ENCODE measurements at places on chromosomes 2 and 18.

DNA sequence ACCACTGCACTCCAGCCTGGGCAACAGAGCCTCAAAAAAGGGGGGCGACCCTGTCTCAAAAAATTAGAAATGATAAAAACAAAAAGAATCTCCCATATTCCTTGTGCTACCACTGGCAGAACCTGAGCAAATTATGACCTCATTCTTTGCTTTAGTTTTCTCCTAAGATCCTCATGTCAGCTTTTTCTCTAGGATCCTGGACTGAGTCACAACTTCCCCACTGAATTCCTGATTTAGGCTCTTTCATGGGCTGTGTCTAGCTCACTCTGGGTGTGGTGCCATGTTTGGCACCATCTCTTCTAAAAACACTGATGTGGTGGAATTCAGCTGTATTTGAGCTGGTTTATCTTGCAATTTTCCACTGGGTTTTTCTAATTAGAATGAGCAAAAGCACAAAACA lies 37.1 kb downstream of the EXOC6B start:
- no peak for DNase-seq

GRCh38 chr2:221429741-221430491 lies 142.2 kb downstream of the EPHA4 start:
- DNase-seq: no peak

DNA sequence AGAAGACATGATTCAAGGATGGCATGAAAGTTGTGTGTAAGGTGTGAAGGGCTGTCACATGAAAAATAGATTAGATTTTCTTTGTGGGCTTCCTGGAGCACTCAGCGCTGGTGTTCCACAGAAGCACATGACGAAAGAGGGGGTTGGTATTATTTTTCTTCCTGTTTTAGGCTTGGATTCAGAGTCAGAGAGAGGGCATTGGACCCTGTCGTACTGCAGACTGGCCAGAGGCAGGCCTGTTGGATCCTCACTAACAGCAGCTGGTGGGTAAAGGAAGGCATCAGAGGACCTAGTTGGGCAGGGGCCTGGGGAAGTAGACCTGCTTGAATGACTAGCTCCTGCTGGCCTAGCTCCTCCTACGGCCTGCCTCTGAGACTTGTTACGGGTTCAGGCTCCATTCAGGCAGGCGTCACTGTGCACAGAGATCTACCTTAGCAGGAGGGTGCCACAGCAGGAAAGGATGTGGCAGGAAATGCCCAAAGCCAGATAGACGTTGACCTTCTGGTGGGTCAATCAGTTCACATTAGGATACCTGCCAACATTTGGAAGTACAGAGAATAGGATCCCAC lies 13.1 kb downstream of the CTLA4 start:
- no peak for DNase-seq

GRCh38 chr18:44700652-44701051 lies 20.0 kb downstream of the SETBP1 start:
- no peak for DNase-seq

DNA sequence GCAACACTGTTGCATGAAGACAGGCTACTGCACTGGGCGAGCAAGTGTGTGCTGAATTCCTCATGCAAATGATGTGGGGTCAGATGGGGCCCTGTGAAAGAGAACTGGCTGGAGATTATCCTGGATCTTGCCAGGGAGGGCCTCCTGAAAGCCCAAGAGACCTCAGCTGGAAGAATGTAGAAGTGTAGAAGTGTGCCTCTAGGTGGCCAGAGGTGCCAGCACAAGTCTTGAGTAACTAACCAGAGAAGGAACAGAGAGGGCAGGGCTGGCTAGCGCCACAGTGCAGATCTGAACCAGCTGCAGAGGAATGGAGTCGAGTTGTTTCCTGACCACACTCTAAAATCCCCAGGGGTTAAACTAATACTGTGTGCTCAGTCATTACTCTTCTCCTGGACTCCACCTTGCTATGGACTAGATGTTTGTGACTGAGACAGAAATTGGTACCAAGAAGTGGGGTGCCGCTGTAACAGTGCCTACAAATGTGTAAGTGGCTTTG lies 399.3 kb downstream of the LRATD1 start:
- no peak for DNase-seq

- no peak for DNase-seq
Observed at GRCh38 chr2:234661175-234661574, 164.3 kb upstream of the ARL4C start.

DNA sequence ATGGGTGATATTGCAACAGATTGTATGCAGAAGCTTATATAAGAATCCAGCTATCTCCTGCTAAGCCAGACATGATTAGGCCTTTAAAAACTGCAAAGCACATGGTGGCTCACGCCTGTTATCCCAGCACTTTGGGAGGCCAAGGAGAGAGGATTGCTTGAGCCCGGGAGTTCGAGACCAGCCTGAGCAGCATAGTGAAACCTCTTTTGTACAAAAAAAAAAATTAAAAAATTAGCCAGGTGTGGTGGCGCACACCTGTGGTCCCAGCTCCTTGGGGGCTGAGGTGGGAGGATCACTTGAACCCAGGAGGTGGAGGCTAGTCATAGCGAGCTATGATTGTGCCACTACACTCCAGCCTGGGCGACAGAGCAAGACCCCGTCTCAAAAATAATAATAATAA lies 204.6 kb downstream of the TNS1 start:
- DNase-seq: no peak

DNA sequence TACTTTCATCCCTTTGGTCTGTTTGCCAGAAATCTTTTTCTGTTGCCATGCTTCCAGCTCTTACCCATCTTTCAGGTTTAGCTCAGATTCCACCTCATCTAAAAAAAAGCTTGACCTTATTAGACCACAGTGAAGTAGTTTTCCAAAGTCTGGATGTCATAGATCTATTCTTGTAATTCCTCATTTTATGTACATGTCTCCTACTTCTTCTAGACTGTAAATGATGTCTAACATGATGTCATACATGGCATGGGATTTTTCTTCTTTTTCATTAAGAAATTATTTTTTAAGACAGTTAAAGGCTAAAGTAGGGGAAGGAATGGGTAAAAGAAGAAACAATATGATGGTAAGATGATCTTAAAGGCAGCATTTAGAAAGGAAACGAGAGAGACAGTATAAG lies 11.3 kb downstream of the GLS start:
- DNase-seq: no peak

DNA sequence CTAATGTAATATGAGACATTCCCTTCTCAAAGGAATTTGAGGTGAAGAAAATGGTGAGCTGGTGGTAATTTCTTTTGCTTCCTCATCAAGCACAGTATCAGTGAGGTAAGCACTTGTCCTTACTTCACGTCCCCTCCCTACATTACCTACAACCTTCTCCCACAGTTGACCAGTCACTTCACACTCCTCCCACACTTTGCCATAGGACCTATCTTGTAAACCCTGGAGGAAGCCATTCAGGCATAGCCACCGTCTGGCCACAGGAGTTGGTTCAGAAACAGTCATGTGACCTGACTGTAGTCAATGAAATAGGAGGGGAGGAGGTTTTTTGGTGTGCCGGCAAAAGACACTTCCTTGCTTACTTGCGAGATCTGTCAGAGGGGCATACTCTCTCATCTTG lies 12.1 kb downstream of the ACOXL start:
- DNase-seq: no peak

GRCh38 chr2:167487728-167488127 lies 599.4 kb downstream of the XIRP2 start:
- no peak for DNase-seq

GRCh38 chr2:128621074-128621473 lies 302.4 kb upstream of the HS6ST1 start:
- no peak for DNase-seq

DNA sequence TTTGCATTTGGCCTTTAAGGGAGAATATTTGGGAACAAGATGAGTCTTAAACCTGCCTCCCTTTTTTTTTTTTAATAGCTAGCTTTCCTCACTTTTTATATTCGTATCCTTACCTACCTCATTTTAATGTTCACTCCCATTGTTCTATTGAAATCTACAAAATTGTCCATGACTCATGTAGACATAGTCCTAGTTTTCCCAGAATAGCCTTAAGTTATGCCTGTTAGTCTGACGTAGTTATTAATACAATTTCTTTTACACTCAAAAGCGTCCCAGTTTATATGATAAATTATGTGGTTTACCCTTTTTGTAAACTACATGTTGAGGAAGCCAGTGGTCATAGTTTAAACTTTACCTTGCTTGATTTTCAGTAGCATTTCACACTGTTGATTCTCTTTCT lies 73.4 kb downstream of the UBR3 start:
- DNase-seq: no peak

GRCh38 chr18:35458677-35459441 lies 38.9 kb downstream of the INO80C start:
- DNase-seq: no peak

DNA sequence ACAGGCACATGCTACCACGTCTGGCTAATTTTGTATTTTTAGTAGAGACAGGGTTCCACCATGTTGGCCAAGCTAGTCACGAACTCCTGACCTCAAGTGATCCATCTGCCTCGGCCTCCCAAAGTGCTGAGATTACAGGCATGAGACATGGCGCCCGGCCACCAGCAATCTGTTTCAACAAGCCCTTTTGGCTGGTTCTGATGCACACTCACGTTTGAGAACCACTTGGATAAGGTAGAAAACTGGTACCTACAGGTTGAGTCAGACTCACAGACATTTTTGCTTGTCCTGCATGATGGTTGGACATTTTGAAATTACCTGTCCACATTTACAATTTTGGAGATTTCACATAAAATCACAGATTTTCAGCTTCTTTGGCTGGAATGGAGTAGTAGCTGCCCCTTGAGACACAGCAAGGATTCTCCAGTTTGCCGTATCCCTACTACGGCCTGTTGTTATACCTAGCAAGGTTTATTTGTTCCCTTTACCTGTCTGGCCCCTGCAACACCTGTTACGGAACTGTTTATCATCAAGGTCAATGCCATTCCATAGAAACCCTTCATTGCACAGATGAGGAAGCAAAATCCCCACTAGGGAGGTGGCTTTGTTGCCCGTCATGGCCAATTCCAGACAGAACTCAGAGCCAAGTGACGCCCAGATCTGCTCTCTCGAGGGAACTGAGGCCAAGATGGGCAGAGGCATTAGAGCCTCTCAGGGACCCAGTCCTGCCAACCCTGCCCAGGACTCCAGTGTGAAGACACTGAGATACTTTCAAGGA lies 31.4 kb upstream of the IGFBP2 start:
- no peak for DNase-seq

GRCh38 chr2:12070581-12070980 lies 324.1 kb downstream of the LPIN1 start:
- no peak for DNase-seq

- no peak for DNase-seq
Observed at GRCh38 chr18:28287146-28287545, 110.2 kb upstream of the CDH2 start.

DNA sequence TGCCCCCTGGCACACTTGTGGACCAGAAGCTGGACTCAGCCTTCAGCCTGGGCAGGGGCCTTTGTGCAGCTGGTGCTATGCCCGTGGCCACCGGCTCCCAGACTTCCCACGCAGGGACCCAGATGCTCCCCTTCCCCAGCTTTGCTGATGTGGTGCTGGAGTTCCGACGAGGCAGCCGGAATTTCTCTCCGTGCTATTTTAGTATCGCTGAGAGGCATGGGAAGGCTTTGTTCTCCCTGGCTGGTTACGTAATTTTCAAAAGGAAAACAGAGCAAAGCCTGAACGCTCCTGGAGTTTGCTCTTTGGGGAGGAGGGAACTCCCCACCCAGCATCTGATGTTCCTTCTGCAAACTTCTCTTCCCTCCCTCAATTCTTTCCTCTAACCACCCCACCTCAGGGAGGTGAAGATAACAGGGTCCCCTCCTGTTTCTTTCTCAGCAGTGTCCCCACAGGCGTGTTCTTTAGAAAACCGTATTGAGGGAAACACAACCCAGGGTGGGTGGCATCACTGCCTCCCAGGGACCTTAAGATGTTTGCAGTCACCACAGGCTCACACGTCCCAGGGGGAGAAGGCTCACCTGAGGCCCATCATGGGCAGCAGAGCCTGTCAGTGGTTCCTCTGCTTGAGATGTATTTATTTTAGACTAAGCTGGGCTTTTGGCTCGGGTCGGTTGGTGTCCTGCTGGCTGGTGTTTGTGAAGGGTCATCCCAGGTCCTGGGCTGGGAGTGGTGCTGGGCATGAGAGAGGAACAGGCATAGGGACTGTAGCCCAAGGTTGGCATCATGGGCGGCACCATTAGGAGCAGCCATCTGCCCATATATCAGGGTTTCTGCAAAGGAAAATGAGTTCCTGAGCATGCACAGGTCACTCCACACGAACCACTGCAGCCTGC lies 95.0 kb downstream of the MAPK4 start:
- DNase-seq: no peak

DNA sequence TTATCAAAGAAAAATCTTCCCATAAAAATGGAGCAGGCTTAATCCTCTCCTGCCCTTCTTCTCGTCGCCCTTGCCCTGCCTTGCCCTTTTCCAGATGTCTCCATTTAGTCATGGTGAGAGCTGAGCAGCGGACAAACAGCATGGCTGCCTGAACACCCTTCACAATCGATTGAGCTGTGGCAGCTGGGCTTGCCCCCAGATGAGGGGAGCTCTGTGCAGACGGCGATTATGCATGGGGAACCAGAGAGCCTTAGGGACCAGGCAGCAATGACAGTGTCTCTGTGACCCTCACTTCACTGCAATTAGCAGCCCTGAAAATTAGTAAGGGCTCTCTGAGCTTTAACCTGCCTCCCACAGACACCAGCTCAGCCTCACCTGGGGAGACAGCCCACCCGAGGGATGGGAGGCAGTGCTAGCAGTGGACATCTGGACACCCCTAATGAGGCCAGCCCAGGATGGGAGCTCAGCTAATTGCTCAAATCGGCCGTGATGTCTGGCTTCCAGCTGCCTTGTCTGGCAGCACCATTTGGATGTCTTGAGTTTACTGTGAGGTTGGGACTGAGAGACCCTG lies 365.7 kb downstream of the TNS1 start:
- DNase-seq: no peak

- DNase-seq: no peak
Observed at GRCh38 chr2:181123798-181124231, 143.4 kb downstream of the UBE2E3 start.

- no peak for DNase-seq
Observed at GRCh38 chr18:50410008-50410407, 35.2 kb downstream of the SKA1 start.

DNA sequence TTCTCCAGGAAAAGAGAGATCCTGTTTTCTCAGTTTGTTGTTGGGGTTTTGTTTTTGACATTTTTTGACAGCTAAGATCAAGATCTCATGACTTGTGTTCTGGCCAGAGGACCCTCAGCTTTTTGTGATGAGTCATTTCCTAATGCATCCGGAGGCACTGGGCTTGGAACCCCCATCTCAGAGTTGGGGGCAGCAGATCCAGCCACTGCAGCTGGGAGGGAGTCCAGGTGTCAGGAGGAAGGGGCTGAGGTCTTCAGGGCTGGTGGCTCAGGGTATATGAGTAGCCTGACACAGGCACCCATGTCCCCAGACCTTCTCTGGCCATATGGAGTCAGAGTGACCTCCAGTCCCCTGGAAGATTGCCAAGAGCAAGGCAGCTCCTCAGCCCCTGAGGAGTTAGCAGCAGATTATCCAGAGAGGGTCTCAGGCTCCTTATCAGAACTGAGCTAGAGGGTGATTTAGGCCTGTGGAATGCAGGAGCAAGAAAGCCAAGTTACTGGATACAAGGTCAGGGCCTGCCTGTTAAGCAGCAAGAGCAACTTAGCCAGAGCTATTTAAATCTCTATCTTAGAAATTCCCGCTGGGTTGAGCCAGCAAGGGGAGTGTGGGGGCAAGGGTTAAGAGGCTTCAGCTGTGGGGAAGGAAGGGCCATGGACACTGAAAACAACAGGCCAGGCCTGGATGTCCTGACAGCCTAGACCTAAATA lies 62.4 kb downstream of the TANC1 start:
- DNase-seq: no peak

Data from NCI-H1436 treated with DMSO at 0.1 percent for 48 hours (cell line).